ENCODE measurements at places on chromosomes 2 and 18.

GRCh38 chr18:30177056-30177455, 865.5 kb downstream of the DSC3 start:
- no peaks in the 10 kb centered on the region for H3K27me3 ChIP-seq
- H3K4me3 ChIP-seq: no peak overlapping the region
- peak overlapping the region; percentile 99 for H3K27ac ChIP-seq
- H3K36me3 ChIP-seq: no peaks in the 10 kb centered on the region
- peak; percentile 41 for DNase-seq
- H3K4me1 ChIP-seq: peaks cover 3% of the 10 kb centered on the region

DNA sequence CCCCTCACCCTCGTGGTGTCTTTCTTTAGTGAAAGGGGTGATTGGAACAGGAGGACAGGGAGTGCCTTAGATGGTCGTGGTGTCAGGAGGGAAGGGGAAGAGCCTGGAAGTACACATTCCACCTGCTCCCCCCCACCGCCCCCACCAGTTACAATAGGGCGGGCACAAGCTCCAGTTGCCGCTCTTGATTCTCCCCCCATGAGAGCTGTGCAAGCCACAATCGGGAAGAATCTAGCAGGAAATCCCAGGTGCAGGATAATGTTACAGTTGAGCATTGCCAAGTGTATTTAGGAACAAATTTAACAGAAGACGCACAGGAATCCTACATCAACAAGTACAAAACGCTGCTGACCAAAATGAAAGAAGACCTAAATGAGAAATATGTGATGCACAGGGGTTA, 73.6 kb downstream of the ASAP2 start:
- peaks cover 17% of the 10 kb centered on the region for H3K36me3 ChIP-seq
- H3K4me3 ChIP-seq: no peak overlapping the region
- H3K27ac ChIP-seq: no peak overlapping the region
- H3K4me1 ChIP-seq: peaks cover 7% of the 10 kb centered on the region

- H3K4me1 ChIP-seq: peaks cover 11% of the 10 kb centered on the region
- no peaks in the 10 kb centered on the region for H3K36me3 ChIP-seq
- H3K27ac ChIP-seq: no peak overlapping the region
- H3K4me3 ChIP-seq: no peak overlapping the region
- H3K27me3 ChIP-seq: no peaks in the 10 kb centered on the region
Observed at GRCh38 chr18:75343389-75343788, 84.1 kb downstream of the SMIM21 start.

DNA sequence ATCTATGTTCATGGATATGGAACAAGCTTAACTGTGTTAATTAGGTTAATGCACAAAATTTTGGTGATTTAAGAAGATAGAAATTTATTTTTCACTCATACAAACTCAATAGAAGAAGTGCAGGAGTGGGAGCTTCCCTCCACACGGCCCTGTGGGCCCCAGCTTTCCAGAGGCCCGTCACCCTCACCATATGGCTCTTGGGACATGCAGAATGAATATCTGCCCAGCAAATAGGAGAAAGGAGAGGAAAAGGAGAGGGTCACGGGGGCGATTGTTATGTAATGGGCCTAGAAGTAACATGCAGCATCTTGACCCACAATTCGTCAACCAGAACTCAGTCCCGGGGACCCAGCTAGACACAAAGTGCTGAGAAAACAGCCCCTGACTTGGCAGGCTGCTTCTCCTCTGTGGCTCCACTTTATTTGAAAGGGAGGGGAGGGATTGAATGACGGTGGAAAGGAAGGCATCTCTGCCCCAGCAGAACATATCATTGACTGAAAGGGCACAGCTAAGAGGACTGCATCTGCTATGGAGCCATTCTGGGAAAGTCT, 648.2 kb upstream of the ID2 start:
- H3K27ac ChIP-seq: no peak overlapping the region
- no peaks in the 10 kb centered on the region for H3K27me3 ChIP-seq
- H3K4me1 ChIP-seq: no peaks in the 10 kb centered on the region

- H3K36me3 ChIP-seq: no peaks in the 10 kb centered on the region
- H3K4me1 ChIP-seq: peaks cover 2% of the 10 kb centered on the region
- no peak overlapping the region for H3K4me3 ChIP-seq
Observed at GRCh38 chr2:188369365-188369764, 77.7 kb downstream of the GULP1 start.

- peaks cover 8% of the 10 kb centered on the region for H3K4me1 ChIP-seq
- H3K4me3 ChIP-seq: no peak overlapping the region
- H3K27ac ChIP-seq: no peak overlapping the region
- no peak for DNase-seq
- no peaks in the 10 kb centered on the region for H3K27me3 ChIP-seq
Observed at GRCh38 chr18:9688036-9688741, 19.9 kb upstream of the RAB31 start.
